Activated CD8-positive, alpha-beta memory T cell treated with anti-CD3 and anti-CD28 coated beads for 4 hours (primary cell): ENCODE measurements at places on chromosomes 2 and 18.

DNA sequence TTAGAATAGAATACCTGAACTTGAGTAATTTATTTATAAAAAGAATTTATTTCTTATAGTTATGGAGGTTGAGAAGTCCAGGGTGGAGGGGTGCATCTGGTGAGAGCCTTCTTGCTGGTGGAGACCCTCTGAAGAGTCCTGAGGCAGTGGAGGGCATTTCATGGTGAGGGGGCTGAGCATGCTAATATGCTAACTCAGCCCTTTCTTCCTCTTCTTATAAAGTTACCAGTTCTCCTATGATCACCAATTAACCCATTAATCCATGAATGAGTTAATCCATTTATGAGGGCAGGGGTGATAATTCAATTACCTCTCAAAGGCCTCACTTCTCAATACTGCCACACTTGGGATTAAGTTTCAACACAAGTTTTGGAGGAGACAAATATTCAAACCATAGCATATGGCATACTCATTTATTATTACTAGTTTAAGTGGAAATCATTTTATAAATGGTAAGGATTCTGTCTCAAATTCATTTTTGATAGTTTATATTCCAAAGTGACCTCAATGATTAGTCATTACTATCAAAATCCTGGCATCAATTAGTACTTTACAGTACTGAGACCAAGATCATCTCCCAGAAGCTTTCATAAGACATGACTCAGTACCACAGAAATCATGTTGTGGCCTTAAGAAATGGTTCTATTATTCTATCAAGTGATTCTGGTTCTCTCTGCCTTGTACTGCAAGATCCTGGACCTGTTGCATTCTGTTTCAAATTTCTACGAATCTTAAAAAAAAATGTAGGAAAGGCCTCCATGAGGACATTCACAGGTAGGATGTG lies 5.5 kb downstream of the ZNF396 start:
- no peak for DNase-seq

DNA sequence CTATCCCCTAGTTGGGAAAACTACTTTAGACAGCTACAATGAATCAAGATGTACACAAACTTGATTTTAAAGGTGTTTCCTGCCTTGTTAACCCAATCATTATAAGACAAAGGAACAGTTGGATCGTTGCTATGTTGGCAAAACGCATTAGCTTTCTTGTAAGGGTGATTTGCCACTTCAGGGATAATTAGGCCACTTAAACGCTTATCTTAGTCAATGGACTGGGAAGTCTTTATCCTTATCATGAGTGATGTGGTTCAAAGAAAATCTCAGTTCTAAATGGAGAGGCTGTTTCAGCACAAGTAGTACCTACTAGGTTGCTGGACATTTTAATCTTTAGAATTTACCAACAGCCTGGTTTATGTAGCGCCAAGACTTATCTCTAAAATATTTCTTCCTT lies 406.1 kb upstream of the MEX3C start:
- DNase-seq, result no peak

DNA sequence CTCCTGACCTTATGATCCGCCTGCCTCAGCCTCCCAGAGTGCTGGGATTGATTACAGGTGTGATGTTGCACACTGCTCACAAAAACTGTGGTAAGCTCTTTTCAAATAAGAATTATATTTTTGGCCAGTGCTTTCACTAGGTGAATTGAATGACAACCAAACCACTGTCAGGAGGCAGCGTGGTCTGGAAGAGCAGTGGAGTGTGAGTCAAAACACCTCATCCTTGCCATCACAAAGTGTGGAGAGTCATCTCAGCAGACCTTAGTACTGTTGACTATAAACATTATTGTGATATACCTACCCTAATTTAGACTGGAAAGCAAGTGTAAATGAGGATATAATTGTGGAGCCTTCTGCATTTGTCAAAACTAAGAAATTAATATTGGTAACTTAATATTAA lies 61.3 kb downstream of the UBE2E3 start:
- no peak for DNase-seq

DNA sequence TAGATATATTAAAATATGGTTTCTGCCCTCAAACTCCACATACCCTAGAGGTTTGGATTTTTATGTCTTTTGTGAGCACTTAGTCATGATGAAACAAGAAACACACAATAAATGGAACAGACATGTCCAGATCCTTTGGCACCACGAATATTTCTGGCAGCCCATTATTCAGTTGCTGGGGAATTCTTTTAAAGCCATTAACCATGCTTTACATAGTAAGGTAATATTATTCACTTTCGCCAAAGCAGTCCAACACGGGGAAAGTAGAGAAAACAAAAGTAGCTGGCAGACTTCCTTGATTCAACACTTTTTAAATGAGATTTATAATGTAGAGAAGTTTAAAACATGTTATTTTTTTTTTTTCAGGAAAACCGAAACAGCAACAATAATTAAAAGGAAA lies 235.4 kb downstream of the PIEZO2 start:
- DNase-seq, result no peak

GRCh38 chr2:127197475-127198385 lies 22.4 kb downstream of the CYP27C1 start:
- peak; percentile 18 for DNase-seq

GRCh38 chr2:197268786-197269584 lies 41.6 kb downstream of the ANKRD44 start:
- DNase-seq, result no peak

DNA sequence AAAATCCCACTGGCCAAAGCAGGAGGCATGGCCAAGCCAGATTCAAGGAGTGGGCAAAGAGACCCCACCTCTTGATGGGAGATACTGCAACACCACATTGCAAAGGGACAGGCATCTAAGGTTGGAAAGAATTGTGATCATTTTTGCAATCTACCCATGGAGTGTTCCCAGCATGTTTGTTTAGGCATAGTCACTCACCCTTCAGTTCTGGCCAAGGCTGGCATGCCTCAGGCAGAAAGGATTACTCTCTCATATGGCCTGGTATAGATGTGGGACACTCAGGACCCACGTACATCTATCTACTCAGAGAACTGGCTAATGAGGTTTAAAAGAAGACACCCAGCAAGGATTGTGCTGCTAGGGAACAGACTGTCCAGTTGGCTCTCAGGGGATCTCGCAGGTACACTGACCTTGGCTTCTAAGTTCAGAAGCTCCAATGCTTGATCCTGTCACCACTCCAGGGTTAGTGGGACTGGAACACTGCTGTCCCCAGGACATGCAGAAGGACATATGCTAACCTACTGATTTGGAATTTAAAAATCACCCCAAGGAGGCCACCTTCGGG lies 183.7 kb downstream of the KLHL29 start:
- no peak for DNase-seq
